ENCODE measurements at places on chromosomes 12 and 14.

- no peak for DNase-seq
Measured at GRCh38 chr14:51715742-51716141, 64.0 kb downstream of the FRMD6 start.

GRCh38 chr12:107165581-107165980 is 72.2 kb upstream of the CRY1 start:
- no peak for DNase-seq

- no peak for DNase-seq
Measured at GRCh38 chr14:39320318-39320717, 86.6 kb downstream of the MIA2 start.

- no peak for DNase-seq
Measured at GRCh38 chr14:101360054-101360911, 201.0 kb upstream of the DIO3 start.

DNA sequence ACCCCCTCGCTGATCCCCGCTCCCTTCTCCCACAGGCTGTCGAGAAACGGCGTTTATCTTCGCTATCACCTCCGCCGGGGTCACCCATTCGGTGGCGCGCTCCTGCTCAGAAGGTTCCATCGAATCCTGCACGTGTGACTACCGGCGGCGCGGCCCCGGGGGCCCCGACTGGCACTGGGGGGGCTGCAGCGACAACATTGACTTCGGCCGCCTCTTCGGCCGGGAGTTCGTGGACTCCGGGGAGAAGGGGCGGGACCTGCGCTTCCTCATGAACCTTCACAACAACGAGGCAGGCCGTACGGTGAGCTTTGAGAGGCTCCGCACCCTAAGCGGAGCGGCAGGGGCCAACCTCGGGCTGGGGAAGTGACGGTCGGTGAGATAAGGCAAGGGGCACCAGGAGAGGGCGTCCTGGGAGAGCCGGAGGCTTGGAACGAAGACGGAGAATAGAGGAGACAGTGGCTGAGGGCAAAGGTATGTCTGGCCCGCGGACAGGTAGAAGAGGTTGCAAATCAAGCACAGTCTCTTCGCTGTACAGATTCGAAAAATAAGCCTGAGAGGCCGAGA is 2.3 kb downstream of the WNT1 start:
- no peak for DNase-seq

- no peak for DNase-seq
Measured at GRCh38 chr12:56987011-56987410, 19.3 kb downstream of the ZBTB39 start.

DNA sequence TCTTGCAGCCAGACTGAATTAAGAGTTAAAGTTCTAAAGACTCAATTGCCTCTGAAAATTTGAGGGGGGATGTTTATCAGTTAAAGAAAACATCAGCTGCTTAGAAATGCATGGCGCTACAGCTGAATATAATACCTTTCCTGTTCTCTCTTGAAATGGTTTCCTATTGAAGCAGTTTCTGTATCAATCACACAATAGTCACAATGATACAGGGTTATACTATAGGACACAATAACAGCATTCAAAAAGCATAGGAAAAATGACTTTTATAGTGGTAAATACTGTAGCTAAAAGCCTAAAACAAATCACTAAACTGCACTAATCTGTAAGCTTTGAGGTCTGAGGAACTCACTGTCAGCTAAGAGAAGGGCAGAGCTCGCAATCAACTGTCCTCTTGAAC is 15.2 kb downstream of the MDGA2 start:
- no peak for DNase-seq

GRCh38 chr12:56031987-56032386 is 9.7 kb upstream of the RPS26 start:
- DNase-seq, result no peak

DNA sequence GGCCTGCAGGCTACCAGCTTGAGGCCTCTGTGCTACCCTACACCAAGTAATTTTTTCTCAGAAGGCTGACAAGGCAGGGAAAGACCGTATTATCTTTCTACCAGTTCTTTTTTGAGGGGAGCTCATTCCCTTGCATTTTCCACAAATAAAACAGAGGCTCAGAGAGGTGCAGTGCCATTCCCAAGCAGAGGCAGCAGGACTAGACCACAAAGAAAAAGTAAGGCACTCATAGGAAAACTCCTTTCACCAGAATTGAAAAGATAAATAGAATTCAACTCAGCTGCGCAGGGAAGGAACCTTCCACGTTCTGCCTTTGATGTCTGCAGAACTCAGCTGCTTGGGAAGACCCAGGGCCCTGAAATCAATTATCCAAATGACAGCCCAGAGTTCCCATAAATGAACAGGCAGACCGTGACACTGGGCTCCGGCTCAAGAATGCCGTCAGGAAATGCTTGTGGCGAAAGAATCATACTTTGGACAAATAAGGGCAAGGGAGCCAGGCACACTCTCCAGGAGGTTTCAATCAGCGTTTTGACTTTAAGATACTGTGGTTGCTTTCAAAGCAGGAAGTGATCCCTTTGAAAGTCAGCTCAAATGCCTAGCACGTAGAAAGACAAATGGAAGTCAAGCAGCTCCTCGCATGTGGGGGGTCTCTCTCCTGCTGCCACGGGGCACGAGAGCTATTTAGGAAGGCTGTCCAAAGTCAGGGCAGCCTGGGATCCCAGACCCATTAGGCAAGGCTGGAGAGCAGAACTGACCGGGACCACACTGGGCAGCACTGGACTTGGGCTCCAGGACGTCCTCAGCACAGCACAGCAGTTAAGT is 14.0 kb downstream of the KCTD10 start:
- no peak for DNase-seq

GRCh38 chr12:15320881-15321280 is 1.4 kb upstream of the PTPRO start:
- DNase-seq, result no peak

- DNase-seq, result no peak
Measured at GRCh38 chr14:66375046-66375964, 110.9 kb upstream of the CCDC196 start.

GRCh38 chr12:77062846-77063461 is 2.4 kb downstream of the E2F7 start:
- DNase-seq, result no peak

DNA sequence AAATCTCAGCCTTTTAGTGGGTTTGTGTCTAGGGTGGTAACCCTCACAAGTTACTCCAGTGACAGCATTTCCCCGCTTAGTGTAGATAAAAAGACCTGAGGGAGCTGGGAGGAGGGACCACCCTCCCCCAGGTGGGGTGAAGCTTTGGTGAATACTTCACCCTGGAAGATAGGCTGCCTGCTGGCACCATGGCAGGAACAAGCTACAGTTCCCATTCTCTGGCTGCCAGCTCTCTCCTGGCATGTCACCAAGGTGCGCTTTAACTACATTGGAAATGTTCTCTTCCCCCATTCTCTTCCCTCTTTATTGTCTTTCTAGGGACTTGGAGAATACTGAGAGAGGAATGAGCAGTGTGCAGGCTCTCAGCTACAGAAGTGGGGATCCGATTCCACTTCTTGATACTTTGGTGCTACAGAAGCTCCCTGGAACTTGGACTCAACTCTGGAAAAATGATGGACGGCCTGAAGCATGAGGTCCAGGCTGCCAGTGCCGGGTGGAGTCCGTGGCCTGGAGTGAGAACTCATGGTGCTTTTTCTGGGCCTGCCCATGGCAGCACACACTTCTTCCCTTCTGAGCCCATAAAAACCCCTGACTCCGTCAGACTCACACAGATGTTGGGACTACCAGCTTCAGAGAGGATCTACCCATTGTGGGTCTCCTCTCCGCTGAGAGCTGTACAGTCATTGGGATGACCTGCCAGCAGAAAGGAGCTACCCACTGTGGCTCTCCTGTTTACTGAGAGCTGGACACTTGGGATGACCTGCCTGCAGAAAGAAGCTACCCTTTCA is 198.0 kb downstream of the ADGRD1 start:
- no peak for DNase-seq

DNA sequence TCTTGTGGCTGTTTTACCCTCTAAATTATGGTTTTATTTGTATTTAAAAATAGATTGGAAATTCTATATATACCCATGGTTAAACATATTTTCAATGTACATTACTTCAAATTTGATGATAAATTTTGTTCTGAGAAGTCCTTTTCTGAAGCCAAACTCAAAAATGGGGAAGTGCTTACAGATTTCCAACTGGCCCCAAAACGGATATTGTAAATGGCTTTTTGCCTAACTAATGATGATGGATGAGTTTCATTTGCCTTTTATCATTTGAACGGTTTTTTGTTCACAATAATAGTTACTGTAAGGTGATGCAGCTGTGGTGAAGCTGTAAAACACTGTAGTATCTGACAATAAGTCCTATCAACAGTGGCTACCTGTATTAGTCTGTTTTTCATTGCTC is 136.9 kb downstream of the FUT8 start:
- no peak for DNase-seq

DNA sequence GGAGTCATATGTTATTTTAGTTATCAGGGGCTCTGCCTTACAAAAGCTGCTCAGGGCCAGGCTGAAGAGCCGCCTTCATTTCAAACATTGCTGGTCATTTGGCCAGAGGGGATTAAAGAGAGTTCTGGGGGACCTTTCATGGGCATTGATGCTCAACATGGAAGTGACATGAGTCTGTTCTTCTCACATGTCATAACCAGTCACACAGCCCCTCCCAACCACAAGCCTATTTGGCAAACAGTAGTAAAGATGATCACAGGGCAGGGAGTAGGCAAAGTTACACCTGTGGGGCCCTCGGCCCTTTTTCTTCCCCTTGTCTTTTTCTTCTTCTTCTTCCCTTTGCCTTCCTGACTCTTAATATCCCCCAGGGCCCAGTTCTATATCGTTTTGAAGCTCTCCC is 33.3 kb downstream of the CFAP54 start:
- no peak for DNase-seq

DNA sequence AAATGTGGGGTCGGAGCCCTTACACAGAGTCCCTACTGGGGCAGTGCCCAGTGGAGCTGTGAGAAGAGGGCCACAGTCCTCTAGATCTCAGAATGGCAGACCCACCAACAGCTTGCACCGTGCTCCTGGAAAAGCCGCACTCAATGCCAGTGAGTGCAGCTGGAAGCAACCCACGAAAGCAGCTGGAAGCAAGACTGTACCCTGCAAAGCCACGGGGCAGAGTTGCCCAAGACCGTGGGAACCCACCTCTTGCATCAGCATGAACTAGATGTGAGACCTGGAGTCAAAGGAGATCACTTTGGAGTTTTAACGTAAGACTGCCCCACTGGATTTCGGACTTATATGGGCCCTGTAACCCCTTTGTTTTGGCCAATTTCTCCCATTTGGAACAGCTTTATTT is 12.3 kb downstream of the GTF2A1 start:
- no peak for DNase-seq

DNA sequence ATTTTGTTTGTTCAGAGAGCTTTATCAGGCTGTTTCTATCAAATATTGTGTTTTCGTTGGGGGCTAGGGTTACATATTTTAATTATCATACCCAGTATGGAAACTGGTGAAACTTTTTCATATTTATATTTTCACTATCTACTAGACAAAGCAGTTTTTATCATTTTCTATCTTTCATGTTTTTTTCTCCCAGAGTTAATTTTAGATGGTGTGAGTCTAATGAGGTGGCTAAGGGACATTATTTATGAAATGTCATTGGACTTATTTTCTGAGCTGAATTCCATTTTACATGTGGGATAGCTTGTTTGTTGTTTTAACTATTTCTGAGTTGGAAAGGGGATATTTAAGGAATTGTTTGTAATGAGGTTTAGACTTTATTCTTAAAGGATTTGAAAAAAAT is 100.3 kb downstream of the TMTC2 start:
- no peak for DNase-seq

DNA sequence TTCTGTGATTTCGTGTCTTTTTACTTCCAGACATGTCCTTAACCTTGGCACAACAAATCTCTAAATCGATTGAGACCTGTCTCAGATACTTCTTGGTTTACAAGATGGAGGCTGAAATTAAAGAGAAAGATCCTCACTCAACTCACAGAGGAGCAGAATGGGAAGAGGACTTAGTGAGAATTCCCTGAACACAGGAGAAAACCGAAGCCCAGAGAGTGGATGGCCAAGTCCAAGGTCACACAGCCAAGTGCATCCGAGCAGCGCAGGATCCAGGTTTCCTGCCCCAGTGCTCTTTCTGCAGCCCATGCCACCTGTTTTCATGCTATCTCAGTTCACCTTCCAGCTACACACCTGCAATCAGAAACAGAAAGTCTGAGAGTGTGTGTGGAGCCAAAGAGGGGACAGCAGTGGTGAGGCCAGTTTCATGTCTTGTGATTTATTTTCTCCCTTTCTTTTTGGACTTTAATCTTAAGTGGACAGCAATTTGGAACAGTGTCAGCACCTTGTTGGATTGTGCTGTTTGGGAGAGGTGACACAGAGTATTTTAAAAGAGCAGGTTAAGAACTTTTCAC is 22.9 kb upstream of the TCL1B start:
- DNase-seq, result no peak

- no peak for DNase-seq
Measured at GRCh38 chr14:22839159-22839779, 2.9 kb downstream of the MMP14 start.

Measured in NCI-H1048 (cell line).